Activated naive CD4-positive, alpha-beta T cell treated with anti-CD3 and anti-CD28 coated beads, Interleukin-2, amount 10 ng/mL, durations not matched to agents 5 hours and 36 hours (primary cell): ENCODE measurements at places on chromosomes 3 and 15. TPM values are rescaled to one million over a fixed set of nuclear protein-coding genes. Genes with fewer than 3 reads are reported as not detected.

Gene SERINC4
- total RNA-seq = not detected

Gene PDIA5
- 11.4 TPM for total RNA-seq

Gene MYZAP
- total RNA-seq = 0.53 TPM

Gene TMC3
- not detected for total RNA-seq

Gene ALPK3
- 0.20 TPM for total RNA-seq
